ENCODE measurements at places on chromosomes 3 and 15. TPM values are rescaled to one million over a fixed set of nuclear protein-coding genes. Genes with fewer than 3 reads are reported as not detected.

DNA sequence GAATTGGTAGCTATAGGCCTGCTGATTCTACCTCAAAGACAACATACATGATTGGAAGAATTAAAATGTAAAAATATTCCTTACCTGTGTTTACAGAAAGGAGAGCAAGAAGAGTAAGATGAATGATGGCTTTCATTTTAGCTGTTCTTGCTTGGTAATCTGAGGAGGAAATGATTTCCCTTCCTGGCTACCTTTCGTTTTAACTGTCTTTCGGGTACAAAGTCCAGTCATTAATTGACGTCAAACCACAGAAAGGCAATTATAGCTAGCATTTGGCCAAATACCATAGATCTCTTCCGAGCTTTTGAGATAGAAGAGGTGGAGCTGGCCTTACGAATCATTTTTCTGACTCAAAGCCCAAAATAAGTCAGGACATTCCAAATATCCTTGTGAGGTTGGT lies at the start of gene MUC13:
Gene MUC13 (minus strand): TSS at position 175 of the 400 bp plus-strand sequence. CDS start 39 bp downstream, at position 136.
- DNase-seq = no peak

GRCh38 chr3:10300087-10300486 lies 7.3 kb upstream of the GHRL start:
- DNase-seq = no peak

- no peak for DNase-seq
Observed at GRCh38 chr3:129855170-129855831, 38.2 kb downstream of the TMCC1 start.

Gene ASB14
- not detected for total RNA-seq

Gene FAIM
- total RNA-seq = 9.3 TPM

Gene ELP6
- total RNA-seq = 32.5 TPM
